ENCODE measurements at places on chromosomes 7 and 10.

DNA sequence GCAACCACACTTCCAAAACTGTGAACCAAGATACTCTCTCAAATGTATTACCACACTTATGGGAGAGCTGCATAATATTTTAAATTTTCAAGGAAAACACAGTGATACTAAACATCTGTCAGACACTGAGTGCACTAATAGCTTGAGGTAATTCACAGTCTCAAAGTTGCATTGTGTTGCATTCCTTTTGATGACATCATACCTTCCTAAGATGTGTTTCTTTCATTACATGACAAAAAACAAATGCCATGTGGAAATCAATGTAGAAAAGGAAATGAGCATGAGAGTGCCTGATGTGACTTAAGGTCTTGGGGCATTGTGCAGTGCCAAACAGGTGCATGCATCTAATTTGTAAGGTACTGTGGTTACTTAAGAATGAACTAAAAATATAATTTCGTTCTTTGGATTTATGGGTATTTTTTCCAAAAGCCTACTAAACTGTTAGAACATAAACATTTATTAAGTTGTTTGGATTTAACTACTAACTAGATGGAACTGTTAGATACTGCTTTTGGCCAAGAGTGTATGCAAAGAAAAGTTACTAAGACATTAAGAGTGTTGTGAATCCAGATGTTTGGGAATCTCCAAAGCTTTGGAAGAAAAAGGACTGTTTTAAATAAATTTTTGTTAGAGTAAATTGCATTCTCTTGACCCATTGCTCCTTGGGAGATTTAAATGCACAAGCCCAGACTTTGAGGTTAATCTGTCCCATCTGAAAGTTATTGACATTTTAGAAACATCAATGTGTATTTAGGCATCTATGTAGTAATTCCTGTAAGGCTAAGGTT is 496.2 kb upstream of the SEMA3D start:
- no peak for DNase-seq

GRCh38 chr10:110226543-110226925 is 19.1 kb downstream of the MXI1 start:
- DNase-seq: peak; percentile 82

DNA sequence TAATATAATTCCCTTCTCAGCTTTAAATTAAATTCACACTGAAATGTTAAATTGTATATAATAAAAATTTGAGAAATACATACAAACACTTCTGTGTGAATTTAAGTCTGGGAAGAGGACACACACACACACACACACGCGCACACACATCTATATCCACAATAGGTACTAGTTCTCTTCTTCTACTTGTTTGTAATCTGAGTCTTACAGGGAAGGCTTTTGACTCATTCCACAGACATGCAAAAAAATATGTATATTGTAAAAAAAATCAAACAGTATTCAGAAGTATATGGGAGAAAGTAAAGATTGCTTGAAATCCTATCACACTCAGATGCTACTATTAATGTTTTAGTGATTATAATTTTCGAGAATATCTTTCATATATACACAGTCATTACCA is 276.2 kb downstream of the MDFIC start:
- DNase-seq: no peak

DNA sequence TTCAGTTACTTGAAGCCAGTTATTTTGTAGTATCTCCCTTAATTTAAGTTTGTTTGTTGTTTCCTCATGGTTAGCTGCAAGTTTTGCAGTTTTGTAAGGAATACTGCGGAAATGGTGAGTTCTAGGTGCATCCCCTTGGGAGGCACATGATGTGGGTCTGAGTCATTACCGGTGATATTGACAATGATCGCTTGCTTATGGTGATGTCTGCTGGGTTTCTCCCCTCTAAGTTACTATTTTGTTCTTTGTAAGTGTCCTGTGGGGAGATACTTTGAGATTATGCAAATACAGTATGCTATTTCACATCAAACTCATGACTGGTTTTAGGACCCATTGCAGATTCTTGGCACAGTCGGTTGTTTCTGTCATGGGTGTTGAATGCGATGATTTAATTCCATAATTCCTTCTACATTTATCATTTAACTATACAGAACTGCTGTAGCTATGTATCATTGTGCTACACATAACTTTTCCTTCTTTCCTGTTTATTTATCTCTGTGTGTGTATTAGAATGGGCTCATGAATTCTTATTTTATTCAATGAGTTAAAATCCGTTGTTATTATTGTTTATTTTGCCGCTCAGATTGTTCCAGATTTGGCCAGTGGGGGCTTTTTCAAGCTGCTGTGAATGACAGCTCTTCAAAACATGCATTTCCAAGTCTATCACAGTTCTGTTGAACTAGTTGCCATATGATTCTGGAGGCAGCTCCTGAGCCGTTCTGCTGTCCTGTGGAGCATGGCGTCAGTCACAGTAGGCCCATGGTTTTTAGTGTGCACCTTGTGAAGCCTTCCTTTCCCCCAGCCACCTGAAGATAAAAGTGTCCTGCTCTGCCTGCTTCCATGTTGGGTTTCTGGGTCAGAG is 18.4 kb downstream of the TSPAN14 start:
- DNase-seq: no peak

DNA sequence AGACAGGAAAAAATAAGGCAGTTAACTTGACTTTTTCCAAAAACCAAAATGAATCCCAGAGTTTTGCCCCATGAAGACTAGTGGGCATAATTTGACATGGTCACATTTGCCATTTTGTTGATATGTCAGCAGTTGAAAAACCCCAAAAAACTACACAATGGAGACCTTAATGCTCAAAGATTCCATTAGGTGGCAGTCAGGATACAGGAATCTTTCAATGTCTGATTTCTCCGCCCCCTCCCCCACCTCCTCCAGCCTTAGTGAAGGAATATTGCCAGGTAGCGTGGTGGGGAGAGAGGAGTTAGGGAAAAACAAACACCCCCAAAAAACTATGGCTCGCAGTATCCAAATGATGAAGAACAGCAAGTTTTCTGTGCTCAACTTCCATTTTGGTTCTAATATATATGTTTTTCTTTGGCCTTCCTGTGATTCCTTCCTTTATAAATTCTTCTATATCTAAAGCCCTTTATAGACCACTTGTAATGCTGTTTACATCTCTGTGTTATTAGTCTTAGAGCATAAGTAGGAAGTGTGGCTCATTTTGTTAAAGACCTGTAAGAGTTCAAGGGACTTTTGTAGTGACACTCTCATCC is 6.7 kb upstream of the SMNDC1 start:
- DNase-seq: peak; percentile 76

DNA sequence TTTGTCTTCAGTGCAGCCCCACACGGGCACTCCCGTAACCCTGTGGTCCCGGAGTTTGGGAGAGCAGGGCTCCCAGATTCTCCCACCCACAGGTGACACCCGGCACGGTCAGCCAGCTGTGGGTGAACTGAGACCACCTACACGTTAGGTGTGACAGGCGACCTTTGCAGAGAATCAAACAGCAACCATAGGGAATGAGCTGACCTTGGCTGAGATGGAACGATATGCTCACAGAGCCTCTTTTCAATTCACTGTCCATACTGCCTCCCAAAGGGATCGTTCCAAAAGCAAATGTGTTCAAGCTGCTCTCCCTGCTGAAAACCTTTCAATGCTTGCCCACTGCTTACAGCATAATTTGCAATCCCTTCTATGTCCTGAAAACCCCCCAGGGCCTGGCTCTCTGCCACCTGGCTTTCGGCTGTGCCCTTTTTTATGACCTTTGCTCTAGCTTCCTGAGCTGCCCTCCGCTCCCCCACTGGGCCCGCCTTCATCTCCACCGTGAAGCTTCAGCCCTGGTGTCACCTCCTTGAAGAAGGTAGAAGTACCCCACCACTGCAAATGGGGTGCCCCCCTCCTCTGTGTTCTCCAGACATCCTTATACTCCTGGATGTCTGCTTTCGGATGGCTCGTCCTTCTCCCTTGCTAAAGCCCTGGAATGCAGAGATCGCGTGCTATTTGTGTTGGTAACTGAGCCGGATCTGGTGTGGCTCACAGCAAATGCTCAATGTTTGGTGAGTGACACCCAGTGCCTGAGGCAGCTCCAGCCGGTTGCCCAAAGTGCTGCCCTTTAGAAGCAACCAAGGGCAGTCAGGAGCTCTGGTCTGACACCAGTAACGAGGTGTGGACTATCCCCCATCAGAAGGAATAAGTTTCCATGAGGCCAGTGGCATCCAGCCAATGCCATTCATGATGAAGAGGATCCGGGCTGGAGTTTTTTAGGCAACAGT is 90.4 kb downstream of the KIAA1549 start:
- DNase-seq: no peak

GRCh38 chr7:27189295-27189996 is 4.4 kb upstream of the HOXA11 start:
- DNase-seq: no peak

- DNase-seq: no peak
Measured at GRCh38 chr7:2729893-2730716, 42.1 kb downstream of the AMZ1 start.

DNA sequence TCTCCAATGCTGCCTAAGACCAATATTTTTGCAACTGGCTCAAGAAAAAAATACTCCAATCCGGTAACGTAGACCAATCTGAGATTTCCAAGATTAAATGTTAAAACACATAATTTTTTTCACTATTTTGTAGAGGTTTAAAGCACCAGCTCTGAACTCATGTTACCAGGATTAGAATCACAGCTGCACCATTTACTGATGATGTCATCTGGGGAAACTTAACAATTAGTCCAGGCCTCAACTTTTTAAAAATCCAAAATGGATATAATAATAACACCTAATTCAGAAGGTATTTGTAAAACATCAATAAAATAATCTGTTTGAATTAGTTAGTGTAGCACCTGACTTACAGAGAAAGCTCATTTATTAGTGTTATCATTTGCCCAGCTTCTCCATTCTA is 14.4 kb downstream of the PON1 start:
- DNase-seq: no peak

GRCh38 chr7:17599733-17600339 is 301.4 kb downstream of the AHR start:
- no peak for DNase-seq

- DNase-seq: no peak
Measured at GRCh38 chr10:44259090-44259874, 125.6 kb downstream of the CXCL12 start.

DNA sequence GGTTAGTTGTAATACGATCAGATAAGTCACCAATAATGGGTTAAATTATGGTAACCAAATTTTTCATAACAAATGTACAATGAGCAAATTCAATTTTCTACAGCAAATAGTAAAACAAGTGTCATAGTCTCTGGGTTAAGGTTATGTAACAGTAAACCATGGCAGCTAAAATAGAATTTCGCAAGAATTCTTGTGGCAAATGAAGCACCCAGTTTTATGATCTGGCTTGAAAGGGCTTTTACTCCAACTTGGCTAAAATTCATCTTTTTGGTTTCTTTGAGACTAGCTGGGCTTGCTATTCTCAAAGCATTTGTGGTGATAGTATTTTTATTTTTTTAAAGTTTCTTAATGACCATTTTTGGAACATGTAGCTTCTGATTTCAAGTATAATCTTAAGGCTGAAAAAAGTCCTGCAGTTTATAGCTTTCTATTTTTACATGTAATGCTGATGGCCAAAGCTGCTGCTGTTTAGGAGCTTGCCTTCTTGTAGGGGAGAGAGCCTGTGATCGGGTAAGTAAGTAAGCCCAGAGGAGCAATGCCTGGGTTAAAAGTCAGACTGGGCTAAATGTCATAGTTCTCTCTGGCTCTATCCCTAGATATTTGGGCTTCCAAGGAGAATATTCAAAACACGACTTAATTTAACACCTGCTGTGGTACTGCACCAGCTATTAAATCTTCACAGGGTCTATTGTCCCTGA is 55.5 kb upstream of the SYPL1 start:
- no peak for DNase-seq

GRCh38 chr7:4078580-4078979 is 603.5 kb upstream of the FOXK1 start:
- no peak for DNase-seq

- peak; percentile 53 for DNase-seq
Measured at GRCh38 chr7:75879771-75880184, 944 bp downstream of the RHBDD2 start.

GRCh38 chr10:95517536-95518454 is 43.4 kb downstream of the SORBS1 start:
- DNase-seq: peak; percentile 84

DNA sequence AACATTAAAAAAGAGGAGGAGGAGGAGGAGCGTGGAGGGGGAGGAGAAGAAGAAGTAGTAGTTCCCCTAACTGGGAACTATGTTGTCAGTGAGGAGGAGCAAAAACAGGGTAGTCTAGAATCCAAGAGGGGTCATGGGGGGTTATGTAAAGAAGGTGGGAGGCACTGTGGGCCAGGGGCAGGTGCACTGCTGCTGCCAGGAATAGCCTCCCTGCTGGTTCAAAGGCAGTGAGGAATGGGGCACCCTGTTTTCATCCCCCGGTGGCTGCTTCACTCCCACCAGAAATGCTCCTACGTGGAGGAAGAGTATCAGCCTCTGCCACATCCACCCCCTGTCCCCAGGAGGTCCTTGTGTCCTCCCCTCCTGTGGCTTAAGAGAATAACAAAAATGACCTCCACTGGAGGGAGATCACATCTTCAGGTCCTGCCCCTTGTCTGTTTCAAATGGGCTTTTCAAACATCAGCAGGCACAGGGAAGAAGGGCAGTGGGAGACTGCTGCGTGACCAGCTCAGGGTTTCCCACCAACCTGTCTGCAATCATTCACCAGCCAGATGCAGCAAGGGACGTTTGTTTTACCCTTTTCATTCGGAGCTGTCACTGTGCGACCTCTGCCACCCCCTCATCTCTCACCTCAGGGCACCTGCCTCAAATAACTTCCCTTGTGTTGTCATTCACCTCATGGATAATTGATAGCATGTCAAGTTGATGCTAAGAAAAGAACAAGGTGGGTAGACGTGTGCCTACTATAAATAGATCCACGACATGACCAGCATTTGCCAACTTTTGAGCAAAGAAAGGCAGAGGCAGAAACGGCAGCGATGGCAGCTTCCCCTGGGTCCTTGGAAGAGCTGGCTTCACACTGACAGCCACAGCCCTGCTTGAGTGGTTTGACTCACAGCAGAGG is 92.6 kb downstream of the DGKI start:
- DNase-seq: no peak

DNA sequence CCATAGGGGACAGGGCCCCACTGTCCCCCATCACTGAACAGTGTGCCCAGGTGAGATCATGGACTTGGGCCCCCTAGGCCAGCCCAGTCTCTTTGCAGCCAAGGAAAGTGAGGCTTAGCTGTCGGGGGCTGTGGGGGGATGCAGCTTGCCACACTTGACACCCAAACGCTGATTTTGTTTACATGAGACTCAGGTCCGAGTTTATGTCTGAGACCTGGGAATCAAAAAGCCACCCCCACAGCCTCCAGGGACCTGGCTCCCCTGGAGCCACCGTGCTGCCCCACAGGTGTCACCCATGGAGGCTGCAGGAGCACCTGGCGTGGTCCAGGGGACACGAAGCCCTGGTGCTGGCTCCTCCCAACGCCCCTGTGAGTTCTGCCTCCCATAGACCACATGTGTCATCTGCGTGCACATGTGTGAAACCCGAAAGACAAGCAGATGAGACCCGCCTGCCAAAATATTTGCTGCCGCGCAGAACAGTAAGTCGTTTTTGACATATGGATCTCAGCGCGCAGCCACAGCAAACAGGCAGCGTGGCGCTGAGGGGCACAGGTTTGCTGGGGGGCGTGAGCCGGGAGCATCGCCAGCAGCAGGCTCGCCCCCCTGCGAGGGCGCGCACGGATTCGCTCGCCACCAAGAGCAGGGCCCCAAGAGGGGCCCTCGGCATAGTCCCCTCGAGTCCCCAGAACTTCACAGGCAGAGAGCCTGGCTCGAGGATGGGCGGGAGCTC is 112.3 kb downstream of the LHPP start:
- DNase-seq: no peak

GRCh38 chr7:140200061-140200989 is 23.5 kb upstream of the KDM7A start:
- no peak for DNase-seq
